Pons (tissue), 1 donor: ENCODE measurements at places on chromosomes 6 and 20.

GRCh38 chr6:130903602-130904001 lies 76.4 kb downstream of the SMLR1 start:
- DNase-seq = no peak

DNA sequence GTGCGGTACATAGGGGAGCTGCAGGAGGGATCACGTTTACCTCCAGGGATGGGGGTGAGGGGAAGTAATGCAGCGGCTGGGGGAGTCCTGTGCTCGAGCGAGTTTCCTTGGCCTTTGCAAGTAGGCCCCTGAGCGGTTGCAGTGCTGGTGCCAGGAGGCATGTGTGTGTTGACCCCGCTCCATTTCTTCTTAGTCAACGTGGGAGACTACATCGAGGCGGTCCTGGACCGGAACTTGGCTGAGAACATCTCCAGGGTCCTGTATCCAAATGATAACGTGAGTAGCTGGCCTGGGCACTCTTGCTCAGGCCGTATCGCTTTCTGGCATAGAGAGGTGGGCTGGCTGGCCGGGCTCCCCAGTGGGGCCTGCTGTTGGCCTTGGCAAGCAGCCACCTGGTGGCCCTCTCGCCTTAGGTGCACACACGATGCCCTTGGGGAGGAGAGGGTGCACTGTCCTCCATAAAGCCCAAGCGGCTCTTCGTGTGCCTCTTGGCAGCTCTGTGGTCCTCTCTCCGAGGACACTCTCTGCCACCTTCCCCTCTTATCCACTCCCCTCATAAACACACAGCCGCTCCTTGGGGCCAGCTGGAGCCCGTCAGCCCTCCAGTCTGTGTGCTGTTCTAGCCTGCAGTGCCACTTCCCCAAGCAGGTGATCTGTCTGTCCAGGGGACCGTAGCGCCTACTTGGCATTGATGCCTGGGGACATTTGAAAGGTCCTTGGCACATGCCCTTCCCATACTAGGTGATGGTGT lies 29.3 kb downstream of the PYGB start:
- no peak for DNase-seq

DNA sequence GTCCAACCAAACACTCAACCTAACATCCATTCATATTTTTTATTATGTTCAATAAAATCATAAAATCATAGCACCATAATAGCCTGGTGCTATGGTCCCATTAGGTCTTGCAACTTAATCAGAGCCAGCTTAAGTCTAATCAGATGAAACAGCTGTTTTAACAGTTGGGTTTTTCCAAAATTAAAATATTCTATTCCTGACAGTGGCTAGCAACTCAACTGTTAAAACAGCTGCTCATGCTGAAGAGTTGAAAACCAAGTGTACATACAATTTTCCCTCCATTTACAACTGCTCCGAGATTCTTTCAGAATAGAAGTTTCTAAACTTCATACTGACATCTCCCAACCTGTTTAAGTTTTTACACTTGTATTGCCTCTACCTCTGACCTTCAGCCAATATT lies 89.5 kb downstream of the UBE3D start:
- no peak for DNase-seq

GRCh38 chr20:51749674-51750036 lies 18.5 kb downstream of the ATP9A start:
- DNase-seq = no peak

DNA sequence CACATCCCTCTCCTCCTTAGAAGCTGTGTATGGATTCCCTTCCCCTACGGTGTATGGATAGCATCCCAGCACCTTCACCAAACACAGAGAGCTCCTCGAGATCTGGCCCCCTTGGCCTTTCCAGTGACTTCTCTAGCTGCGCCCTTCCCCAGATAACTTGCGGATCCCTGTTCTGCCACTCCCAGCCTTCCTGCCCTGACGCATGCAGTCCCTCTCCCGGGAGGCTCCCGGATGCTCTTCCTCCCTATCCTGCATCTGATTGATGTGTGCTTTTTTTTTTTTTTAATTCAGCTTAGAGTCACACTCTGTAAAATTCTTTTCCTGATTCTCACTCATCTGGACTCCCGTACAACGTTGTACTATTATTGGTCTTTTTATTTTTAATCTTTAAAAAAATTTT lies 44.8 kb downstream of the GCNT2 start:
- no peak for DNase-seq

DNA sequence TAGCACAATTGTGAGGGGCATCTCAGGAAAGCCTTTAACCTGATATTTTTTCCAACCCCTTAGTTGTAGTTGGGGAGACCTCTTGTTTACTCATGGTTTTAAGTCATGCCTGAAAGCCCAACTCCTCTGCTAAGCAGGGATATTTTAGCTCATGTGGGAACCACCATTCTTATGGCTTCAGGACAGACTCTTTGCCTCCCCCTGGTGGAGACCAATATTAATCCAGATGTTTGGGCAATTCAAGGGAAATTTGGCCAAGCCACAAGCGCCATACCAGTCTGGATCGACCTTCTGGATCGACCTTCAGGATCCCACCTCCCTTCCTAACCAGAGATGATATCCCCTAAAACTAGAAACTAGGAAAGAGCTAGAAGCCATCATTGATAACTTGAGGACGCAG lies 211.2 kb downstream of the C6orf118 start:
- no peak for DNase-seq

GRCh38 chr6:154606457-154606856 lies 96.0 kb upstream of the CNKSR3 start:
- DNase-seq = no peak

GRCh38 chr6:152078804-152079203 lies 271.3 kb downstream of the ESR1 start:
- no peak for DNase-seq

GRCh38 chr6:1162367-1163275 lies 149.3 kb upstream of the FOXQ1 start:
- DNase-seq = no peak

- no peak for DNase-seq
These were observed 78.7 kb upstream of the AFDN start for GRCh38 chr6:167748046-167748445.

DNA sequence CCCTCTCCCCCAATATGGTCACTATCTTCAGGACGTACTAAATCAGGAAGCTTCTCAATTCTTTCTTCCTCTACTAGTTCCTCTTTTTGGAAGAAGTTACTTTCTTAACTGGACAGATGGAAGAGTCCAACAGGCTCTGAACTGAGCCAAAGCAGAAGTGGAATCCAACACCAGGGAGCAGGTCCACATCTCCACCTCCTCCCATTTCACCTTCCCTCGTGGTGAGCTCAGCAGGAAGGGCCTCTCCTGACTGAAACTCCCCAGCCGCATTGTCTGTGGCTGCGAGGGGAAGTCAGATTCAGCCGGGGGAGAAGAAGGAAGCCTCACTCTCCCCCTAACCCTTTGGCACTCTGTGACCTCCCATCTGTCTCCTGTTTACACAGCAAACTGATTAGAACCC lies 63.8 kb upstream of the UST start:
- peak; percentile 68 for DNase-seq

DNA sequence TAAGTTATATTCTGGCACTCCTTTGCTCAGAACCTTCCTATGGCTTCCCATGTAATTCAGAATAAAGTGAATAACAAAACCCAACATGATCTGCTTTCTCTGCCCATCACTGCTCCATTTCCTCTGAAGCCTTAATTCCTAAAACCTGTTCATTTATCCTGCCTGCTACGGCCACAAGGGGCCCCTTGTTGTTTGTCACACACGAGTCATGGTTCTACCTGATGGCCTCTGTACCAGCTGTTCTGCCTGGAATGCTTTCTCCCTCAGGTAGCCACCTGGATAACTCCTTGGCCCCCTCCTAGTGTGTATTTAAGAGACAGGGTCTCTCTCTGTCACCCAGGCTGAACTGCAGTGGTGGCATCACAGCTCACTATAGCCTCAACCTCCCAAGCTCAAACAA lies 26.8 kb downstream of the ERGIC3 start:
- no peak for DNase-seq

GRCh38 chr6:43144879-43145278 lies 26.2 kb upstream of the SRF start:
- DNase-seq = no peak

DNA sequence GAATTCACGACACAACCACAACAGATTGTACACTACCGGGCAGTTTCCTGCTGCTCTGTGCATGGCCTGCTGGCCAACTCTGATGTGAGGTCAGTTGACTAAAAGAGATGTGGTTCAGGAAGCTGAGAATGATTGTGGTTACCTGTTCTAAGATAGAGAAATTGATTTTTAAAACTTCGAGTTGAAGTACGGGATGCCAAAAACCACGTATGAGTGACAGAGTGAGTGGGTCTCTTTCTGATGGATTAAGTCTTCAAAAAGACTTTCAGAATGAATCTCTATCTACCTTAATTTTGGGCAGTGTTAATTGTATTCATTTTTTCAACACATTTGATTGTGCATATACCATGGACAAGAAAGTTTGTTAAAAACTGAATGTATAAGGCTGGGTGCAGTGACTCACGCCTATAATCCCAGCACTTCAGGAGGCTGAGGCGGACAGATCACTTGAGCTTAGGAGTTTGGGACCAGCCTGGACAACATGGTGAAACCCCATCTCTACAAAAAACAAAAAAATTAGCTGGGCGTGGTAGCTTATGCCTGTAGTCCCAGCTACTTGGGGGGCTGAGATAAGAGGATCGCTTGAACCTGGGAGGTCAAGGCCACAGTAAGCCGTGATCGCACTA lies 121.2 kb downstream of the SGK1 start:
- DNase-seq = no peak

DNA sequence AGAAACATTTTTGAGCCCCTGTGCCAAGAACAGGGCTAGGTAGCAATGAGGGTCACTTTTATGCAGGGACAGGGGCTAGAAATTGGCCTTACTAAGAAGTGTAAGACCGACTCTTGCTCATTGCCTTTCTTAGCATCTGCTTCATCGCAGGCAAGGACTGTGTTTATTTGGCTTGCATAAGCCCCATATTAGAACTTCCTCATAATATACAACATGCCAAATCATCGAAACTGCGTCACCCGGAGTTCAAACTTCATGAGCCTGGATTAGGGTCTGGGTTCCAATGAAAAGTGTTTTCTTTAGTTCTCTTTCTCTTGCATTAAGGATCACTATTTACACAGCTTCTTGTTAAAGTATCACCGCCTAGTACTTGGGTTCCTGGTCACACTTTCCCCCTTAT lies 977 bp upstream of the SMAP1 start:
- DNase-seq = no peak

DNA sequence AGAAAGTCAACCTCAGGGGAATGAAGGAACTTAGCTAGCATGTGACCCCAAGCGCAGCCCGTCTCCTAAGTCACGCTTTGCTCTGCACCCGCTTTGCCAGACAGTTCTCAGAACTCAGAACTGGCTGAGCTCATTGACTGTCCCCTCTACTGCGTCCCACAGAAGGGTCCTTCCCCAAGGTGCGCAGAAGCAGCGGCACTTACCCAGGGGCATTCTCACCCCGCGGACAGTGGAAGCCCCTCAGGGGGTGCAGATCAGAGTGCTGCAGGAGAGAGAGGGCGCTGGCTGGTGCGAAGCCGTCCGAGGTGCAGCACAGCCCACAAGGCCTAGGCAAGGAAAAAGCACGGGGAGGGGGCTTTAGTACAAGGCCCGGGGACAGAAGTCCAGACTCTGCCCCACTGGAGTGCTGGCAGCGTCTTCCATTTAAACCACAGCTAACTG lies 807 bp downstream of the SNHG17 start:
- DNase-seq = no peak

DNA sequence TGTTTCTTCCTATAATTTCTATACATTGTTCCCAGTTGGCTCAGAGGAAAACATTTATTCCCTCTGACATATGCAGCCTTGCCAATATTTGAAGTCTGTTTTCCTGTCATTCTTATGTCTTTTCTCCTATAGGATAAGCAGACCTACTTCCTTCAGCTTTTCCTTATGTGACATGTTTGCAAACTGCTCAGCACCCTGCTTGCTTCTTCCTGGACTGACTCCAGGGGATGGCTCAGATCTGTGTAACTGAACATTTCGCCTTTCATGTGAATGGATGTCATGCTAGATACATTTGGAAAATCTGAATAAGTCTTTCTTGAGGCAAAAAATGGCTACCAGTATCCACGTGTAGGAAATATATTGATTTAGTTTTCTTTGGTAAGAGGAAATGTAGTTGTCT lies 113.2 kb downstream of the CARMIL1 start:
- no peak for DNase-seq

GRCh38 chr6:32883789-32884188 lies 29.8 kb downstream of the PSMB9 start:
- no peak for DNase-seq

- no peak for DNase-seq
These were observed 184.1 kb downstream of the MBOAT1 start for GRCh38 chr6:20028143-20028542.

DNA sequence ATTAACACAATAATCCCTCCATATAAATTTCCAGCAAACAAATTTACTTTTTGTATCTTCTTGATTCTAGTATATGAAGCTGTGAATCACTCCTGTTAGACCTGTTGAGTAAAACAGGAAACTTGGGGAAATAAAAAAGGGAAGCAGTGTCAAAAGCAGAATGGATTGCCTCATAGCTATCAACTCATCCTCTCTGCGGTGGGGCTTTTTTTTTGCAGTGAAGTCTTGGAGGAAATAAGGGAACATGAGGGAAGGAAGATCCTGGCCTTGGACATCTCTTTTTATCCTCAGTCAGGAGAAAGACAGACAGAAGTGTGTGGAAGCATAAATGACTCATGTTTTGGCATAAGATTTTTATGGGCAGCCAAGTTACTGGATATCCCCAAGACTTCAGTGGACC lies 332.5 kb downstream of the TFAP2A start:
- peak; percentile 85 for DNase-seq

- no peak for DNase-seq
These were observed 1.5 kb upstream of the TMEM200A start for GRCh38 chr6:130364224-130364780.

DNA sequence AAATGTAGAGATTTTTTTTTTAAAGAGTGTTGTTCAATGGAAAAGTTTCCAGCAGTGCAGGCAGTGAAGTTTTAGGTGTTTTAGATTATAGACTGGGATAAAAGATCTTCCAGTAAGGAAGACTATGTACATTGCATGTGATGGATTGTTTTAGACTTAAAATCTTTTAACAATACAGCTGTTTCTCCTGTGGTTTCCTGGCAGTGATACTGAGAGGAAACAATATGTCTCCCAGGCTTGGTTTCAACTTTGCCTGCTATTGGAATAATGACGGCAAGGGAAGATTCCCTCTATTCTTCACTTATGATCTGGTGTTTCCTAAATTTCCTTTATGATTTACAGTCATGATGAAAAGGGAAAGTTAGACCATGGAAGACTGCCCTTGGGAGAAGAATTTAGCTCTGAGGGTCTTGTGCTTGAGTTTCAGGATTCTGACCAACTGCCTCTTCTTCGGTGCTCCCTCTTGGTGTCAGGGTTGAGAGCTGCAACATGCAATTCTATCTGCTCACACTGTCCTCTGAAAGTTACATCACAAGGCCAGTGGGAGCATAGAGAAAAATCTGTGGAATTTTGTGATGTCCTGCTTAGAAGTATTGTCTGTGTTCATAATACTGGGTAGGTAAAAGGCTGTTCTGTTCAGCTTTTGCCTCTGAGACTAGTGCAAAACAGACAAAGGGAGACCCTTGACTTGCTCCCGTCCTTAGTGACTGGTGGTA lies 262.8 kb upstream of the MAN1A1 start:
- DNase-seq = no peak

GRCh38 chr6:12069891-12070529 lies 57.9 kb downstream of the HIVEP1 start:
- DNase-seq = no peak

- DNase-seq = no peak
These were observed 22.4 kb upstream of the SNX9 start for GRCh38 chr6:157800420-157801237.

GRCh38 chr6:70415247-70415646 lies 1.9 kb downstream of the FAM135A start:
- DNase-seq = peak; percentile 42

GRCh38 chr6:3579652-3580175 lies 122.9 kb upstream of the SLC22A23 start:
- no peak for DNase-seq

GRCh38 chr20:51600016-51600420 lies 57.5 kb upstream of the NFATC2 start:
- DNase-seq = no peak
